ENCODE measurements at places on chromosomes 16 and 17.

- DNase-seq: no peak
Measured at GRCh38 chr16:46808997-46809396, 22.0 kb downstream of the C16orf87 start.

DNA sequence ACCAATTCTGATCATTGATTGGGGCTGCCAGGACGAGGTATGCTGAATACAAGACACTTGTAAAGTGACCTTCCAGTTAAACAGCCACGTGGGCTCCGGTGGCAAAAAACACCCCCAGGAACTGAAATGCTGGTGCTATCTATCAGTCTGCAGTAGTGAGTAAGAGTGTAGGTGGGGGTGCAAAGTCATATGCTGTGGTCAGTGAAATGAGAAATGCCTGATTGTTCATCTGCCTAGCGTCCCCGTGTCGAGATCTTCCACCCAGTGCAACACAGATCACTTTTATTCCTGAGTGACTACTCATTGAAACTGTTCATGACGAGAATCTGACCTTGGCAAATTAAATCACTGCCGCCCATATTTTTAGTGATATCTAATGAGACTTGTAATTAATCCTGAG is 806.5 kb upstream of the GOT2 start:
- no peak for DNase-seq

DNA sequence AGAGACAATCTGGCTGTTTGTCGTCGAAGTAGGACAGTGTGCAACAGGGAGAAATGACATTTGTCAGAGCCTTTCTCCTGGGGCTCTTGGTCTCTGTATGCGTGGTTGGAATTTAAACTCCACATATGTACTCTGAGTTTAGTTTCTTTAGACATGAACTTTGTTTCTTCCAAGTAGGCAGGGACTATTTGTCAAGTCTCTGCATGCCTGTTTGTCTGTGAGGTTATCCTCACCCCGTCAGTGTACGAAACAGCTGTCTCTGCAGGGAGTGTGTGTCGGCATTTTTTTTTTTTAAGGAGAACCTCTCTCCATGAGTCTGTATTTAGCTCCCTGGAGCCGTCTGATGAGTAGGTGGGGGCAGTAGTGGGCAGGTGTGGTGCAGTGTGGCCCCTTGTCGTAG is 29.7 kb downstream of the NDEL1 start:
- no peak for DNase-seq

DNA sequence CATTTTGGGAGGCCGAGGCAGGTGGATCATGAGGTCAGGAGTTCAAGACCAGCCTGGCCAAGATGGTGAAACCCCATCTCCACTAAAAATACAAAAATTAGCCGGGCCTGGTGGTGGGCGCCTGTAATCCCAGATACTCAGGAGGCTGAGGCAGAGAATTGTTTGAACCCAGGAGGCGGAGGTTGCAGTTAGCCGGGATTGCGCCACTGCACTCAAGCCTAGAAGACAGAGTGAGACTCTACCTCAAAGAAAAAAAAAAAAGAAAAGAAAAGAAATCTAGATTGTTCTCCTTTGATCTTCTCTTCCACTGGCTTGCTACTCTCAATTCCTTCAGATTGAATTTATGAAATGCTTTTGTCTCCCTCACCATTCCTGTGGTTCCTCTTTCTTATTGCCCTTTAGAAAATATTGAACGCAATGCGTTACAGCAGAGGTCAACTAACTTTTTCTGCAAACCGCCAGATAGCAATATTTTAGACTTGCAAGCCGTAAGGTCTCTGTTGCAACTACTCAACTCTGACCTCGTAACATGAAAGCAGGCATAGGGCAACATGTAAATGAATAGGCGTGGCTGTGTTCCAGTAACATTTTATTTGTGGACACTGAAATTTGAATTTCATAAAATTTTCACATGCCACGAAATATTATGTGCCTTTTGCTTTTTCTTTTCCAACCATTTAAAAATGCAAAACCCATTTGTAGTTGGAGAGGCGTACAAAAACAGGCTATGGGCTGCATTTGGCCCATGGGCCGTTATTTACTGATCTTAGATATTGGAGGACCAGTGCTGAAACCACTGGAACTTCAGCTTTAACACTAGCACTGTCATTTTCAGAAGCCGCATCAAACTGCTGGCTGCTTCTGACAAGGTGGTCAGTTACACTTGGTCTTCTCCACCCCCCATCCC is 24.8 kb downstream of the PITPNC1 start:
- DNase-seq: no peak

DNA sequence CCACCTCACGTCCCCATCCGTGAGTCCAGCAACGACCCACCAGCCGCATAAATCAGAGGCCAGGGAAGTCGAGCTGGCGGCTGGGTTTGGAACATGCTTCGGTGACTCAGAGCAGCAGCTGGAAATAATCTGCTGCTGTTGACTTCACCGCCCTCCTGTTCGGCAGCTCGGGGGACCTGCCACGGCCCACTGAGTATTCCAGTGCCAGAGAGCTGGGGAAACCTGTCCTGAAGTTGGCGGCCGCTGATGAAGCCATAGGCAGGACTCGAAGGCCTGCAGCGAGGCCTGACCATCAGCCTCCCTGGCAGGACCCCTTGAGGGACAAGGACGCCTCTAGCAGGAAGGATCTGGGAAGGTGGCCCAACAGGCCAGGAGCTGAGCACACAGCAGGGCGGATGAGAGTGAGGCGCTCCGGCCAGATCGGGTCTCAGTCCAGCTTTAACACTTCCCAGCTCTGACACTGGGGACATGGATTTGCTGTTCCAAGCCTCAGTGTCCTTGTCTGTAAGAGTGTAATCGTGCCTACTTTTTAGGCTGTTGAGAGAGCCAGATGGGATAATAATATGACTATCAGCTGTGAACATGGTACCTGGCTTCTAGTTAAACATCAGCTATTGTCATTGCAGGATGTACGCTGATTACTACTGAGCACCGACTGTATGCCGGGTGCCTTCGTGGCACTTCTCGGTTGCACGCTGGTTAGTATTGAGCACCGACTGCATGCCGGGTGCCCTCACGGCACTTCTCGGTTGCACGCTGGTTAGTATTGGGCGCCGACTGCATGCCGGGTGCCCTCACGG is 50.4 kb upstream of the CIBAR2 start:
- no peak for DNase-seq

DNA sequence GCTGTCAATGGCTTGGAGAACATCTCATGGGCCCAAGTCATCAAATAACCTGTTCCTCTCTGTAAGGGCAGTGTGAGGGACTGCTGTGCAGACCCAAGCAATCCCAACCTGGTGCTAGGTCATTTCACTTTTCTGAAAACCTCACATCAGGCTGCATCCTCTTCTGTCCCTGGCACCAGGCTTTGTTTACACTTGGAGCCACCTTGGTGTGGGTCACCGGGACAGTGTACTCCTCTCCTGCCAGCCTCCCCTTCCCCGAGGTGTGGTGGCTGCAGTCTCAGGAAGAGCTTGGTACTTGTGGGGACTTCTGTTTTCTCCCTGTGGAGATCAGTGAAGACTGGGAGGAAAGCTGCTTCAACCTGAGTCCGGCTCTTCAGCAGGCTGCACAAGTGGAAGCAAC is 12.4 kb downstream of the SLC7A6OS start:
- no peak for DNase-seq

GRCh38 chr17:16086957-16087356 is 87.3 kb downstream of the TTC19 start:
- no peak for DNase-seq

DNA sequence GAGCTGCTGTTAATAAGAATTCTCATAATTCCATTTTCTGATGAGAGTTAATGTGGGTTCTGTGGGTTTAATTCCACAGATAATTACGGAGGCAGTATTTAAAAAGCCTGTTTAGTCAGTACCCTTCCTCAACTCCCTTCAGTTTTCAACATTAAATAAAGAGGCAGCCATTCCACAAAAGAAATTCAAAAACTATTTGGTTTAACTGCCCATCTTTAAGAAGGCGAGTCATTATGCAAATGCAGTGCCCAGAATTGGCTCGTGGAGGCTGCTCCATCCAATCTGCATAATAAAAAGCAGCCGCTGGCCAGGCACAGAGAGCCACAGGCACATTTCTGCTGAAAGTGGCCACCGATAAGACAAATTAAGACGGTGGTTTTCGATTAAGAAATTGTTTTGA is 194.4 kb upstream of the TOX3 start:
- no peak for DNase-seq

DNA sequence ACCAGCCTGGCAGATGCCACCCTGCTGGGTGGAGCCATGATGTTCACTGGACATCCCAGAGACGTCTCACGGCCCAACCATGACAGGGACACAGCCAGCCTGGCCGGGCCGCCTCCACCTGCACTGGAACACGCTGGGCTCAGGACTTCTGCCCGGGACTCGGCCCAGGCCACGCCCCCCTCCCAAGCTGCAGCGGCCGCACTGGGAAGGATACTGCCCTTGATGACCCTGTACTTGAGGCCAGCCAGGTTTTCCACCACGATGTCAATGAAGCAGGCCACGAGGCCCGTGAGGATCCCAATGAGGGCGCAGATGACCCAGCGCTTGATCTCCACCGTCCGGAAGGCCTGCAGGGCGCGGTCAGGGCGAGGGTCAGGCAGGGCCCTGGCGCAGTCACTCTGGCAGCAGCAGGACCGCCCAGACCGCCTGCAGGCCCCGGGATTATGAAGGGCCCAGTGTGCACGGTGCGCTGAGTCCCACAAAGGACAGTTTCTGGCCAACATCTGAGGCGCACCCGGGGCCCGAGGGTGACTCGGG is 14.2 kb downstream of the CLCN7 start:
- no peak for DNase-seq

DNA sequence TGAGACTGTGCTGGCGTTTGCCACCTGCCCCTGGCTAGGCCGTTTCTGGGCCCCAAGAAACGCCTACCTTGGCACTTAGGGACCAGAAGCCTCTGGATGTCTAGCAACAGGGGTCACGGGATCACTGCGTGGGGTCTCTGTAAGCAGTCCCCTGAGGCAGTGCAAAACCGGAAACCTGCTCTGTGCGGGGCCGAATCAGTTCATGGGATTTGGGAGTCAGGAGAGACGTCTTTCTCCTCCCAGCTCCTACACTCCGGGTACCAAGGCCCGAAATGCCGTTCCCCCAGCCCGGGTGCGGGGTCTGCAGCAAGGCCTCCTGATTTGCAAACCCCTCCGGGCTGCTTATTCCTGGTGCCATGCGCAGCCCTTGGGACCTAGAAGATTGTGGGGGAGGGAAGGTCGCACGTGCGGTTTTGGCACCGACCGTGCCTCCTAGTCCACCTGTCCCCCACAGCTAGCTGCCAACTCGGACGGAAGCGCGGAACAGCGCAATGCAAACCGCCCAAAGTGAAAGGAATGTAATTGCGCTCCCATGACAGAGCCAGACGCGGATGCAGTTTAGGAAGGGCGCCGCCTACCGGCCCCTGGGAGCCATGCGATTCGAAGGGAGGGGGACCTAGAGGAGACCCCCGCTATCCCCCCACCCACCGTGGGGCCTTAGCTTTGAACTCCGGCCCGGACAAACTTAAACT is 6.5 kb downstream of the IRX5 start:
- DNase-seq: no peak

DNA sequence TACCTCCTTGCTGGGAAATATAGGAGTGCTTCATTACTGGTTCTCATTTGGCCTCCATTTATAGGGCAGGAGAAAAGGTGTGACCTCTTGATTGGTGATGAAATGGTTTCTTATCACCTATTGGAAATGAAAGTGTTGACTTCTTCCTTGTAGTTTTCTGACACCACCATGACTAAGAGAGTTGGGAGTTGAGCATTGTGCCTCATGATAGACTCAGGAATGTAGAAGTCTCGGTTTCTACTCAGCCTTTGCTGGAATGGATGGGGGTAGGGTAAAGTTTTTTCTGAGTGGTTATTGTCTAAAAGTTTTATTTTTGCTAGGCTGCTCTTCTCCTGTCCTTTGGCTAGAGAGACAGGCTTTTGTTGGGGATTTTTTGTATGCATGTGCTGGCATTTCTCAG is 117.4 kb downstream of the PHKB start:
- no peak for DNase-seq

DNA sequence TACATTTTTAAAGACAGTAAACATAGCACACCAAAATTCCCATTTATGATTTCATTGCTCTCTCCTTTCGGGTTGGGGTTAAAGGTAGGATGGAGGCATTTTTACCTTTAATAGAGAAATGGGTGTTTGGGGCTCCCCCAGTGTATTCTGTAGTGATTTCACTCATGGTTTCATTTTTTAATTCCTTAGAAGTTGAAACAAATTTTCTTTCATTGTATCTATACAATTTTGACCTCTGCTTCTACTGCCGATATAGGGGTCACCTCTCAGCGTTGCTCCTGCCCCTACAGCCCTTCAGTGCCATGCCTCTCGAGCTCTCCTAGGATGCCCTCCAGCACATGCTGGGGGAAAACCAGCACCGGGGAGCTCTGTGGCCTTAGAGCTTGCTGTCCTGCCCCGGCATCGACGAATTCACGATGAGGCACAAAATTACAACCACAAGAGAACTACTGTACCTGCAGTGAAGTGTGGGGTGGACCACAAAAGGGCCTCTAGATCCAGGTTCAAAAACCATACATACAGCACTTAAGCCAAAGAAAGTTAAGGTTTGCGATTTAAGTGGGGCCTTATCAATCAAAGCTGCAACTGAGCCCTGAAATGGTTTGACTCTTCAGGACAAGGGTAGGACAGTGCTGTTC is 39.3 kb downstream of the LITAFD start:
- DNase-seq: no peak

GRCh38 chr16:8646326-8647053 is 25.0 kb downstream of the METTL22 start:
- DNase-seq: no peak

GRCh38 chr17:32899236-32900013 is 22.5 kb upstream of the MYO1D start:
- no peak for DNase-seq

DNA sequence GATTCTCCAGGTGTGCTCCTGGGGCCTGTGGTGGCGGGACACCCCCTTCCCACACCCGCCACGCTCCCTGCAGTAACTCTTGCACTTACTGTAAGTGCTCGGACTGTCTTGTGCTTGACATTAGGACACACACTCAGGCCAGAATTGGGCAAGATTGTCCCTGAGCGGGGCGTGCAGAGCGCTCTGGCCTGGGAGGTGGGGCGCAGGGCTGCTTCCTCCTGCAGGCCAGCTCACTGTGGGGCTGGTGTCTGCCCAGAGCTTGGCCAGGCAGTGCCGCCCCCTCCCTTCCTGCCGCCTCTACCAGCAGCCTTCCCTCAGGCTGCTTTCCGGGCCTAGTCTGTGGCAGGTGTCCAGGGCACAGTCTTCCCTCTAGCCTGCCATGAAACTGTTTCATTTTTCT is 6.1 kb upstream of the ATP6V0C start:
- no peak for DNase-seq

GRCh38 chr16:53052519-53053501 is at the start of gene CHD9NB:
Gene CHD9NB (minus strand): TSS chr16:53052897. CDS start chr16:53044158, 8,739 bp downstream.
- DNase-seq: no peak

Data from CD4-positive, alpha-beta T cell treated with Interleukin-12 subunit alpha and Interleukin-12 subunit beta, for 1 hour (primary cell).